Activated CD4-positive, alpha-beta T cell treated with anti-CD3 and anti-CD28 coated beads, Interleukin-2, amount 10 ng/mL, durations not matched to agents 7 days and 5 days (primary cell): ENCODE measurements at places on chromosomes 12 and 14. TPM values are rescaled to one million over a fixed set of nuclear protein-coding genes. Genes with fewer than 3 reads are reported as not detected.

The OASL gene
- 28.5 TPM for total RNA-seq

The PLD4 gene
- not detected for total RNA-seq

The OR4N5 gene
- total RNA-seq = not detected

The GLIPR1 gene
- total RNA-seq = 35.2 TPM

The CD163L1 gene
- total RNA-seq = not detected

The ATXN7L3B gene
- 25.0 TPM for total RNA-seq

The PMCH gene
- not detected for total RNA-seq

The RFX4 gene
- not detected for total RNA-seq

The DBX2 gene
- not detected for total RNA-seq

The NANOG gene
- not detected for total RNA-seq

The SDR9C7 gene
- total RNA-seq = not detected

The SERPINA4 gene
- total RNA-seq = not detected

The KERA gene
- not detected for total RNA-seq

The FITM1 gene
- 1.9 TPM for total RNA-seq

The ACOT4 gene
- 1.6 TPM for total RNA-seq

The FOXM1 gene
- total RNA-seq = 131 TPM

The AJUBA gene
- 1.3 TPM for total RNA-seq

The TAS2R43 gene
- 1.9 TPM for total RNA-seq

The BORCS5 gene
- 28.4 TPM for total RNA-seq

The TSPAN11 gene
- not detected for total RNA-seq

The SLC10A1 gene
- not detected for total RNA-seq

The CLEC4D gene
- not detected for total RNA-seq

The TXNDC16 gene
- total RNA-seq = 12.0 TPM

The PITPNM2 gene
- 21.8 TPM for total RNA-seq

The APOF gene
- total RNA-seq = not detected

The RPS6KL1 gene
- 4.6 TPM for total RNA-seq

The E2F7 gene
- 32.6 TPM for total RNA-seq

The CD27 gene
- 134 TPM for total RNA-seq

The RASSF3 gene
- 114 TPM for total RNA-seq
